ENCODE measurements at places on chromosomes 12 and 14. TPM values are rescaled to one million over a fixed set of nuclear protein-coding genes. Genes with fewer than 3 reads are reported as not detected.

- no peak for DNase-seq
These were observed 319.8 kb downstream of the CEP128 start for GRCh38 chr14:80621701-80622100.

DNA sequence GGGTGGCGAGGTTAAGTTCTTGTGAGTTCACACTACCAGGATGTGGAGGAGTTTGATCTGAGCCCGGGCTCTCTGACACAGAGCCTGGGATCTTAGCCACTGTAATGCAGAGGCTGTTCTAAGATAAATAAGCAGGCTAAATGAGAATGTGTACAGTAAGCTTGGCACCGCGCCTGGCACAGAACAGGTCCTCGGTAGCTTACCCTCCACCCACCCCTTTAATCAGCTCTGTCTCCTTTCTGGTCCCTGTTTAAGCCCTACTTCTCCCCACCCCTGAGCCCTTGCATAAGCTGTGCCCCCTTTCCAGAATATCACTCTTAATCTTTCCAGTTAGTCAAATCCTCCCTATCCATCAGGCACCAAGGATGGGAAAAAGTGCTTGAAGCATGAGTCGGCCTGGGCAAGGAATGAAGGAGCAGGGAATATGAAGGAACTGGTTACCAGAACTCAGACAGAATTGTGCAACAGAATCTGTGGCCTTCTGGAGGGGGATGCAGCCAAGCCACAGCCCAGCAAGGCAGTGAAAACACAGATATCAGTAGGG lies 32.8 kb upstream of the CMKLR1 start:
- DNase-seq, result no peak

- DNase-seq, result no peak
These were observed 54.5 kb downstream of the MIS18BP1 start for GRCh38 chr14:45198551-45198950.

GRCh38 chr12:51601241-51601640 lies 10.2 kb downstream of the SCN8A start:
- no peak for DNase-seq

- DNase-seq, result no peak
These were observed 229.3 kb upstream of the LHX5 start for GRCh38 chr12:113700943-113701342.

DNA sequence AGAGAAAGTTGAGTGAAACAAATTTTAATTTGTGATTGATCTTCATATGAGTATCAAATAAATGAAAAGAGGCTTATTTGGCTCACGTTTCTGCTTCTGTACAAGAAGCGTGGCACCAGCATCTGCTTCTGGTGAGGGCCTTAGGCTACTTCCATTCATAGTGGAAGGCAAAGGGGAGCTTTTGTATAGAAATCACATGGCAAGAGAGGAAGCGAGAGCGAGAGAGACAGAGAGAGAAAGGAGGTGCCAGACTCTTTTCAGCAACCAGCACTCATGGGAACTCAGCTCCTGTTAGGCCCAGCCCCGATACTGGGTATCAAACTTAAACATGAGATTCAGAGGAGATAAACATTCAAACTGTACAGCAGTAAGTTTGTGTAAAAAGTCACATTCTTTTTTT lies 121.4 kb downstream of the SYNE2 start:
- DNase-seq, result no peak

ATN1 gene
- 28.7 TPM for total RNA-seq

SLC8B1 gene
- 92.7 TPM for total RNA-seq

GRCh38 chr14:68598089-68598488 lies 194.8 kb downstream of the ZFP36L1 start:
- DNase-seq, result no peak

DNA sequence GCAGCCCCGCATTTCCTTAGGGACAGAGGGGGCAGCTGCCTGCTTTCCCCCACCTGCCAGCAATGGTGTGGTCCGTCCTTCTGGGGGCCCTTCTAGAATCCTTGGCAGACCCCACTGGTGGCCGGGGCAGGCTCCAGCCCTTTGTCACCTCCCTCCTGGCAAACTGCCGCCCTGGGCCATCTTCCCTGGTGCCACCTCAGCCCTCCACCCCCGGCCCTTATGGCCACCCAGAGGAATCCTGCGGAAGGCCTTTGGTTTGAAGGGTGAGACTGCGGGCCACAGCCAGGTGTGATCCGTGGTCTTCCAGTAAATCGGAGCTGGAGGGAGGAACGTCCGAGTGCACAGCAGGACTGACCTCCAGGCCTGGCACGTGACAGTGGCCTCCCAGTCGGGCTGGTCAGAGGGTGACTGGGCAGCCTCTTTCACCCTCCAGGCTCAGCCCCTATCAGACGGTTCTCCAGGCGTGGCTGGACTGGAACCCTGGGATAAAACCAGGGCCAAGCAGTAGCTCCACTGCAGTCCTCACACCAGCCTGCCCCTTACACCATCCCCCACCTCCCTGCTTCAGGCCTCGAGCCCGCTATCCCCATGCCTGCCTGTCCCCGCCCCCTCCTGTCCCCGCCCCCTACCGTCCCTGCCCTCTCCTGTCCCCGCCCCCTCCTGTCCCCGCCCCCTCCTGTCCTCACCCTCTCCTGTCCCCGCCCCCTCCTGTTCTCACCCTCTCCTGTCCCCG lies 12.4 kb downstream of the FBRSL1 start:
- no peak for DNase-seq

PPTC7 gene
- total RNA-seq, result 54.8 TPM

DNA sequence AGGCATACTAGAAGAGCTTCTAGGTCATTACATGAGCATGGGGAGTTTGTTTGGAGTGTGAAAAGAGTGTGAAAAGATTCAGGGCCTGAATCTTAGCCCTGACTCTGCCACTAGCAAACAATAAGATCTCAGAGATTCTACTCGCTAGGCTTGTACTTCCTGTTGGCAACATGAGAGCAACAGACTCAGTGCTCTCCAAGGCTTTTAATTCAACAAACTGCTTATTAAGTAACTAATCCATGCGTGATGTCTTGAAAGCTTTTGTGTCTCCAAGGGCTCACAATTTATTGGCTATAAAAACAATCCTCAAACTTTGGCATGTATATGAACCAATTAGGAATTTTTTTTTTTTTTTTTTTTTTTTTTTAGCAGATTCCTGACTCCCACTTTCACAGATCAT lies 105.1 kb downstream of the STXBP6 start:
- no peak for DNase-seq

PRKAB1 gene
- total RNA-seq, result 24.2 TPM

POTEM gene
- total RNA-seq, result not detected

DNA sequence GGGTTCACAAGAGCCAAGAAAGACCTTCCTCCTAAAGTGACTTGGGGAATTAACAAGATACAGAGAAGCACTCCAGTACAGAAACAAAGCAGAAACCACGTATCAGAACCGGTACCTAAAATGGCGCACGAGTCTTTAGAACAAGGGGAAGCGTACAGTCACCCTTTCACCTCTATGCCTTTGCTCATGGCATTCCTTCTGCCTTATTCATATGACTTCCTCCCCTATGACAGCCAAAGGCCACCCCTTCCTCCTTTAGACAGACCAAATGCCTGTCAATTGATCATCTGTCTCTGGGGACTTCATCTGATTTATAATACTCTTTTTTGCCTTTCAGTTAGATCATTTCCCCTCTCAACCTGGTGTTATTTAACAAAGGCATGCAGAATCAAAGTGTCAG lies 89.5 kb upstream of the OSBPL8 start:
- DNase-seq, result no peak

DNA sequence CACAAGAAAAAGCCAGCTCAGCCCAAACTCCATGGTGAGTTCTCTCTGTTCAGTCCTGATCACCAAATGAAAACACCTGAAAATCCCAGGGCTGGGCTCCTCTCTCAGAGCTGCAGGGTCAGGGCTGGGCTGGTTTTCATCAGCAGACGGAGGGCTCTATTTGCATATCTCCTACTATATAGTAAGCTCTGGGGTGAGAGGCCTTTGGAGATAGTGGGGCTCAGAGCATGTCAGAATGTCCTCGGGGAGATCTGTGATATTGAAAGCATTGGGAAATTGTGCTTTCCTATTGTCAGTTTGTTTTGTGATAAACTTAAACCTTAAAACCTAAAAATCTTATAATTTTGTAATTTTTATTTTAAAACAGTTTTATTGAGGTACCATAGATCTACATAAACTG lies 742.6 kb downstream of the TMEM121 start:
- no peak for DNase-seq

GRCh38 chr14:22151121-22151520 lies 437.9 kb downstream of the DAD1 start:
- DNase-seq, result no peak

DNA sequence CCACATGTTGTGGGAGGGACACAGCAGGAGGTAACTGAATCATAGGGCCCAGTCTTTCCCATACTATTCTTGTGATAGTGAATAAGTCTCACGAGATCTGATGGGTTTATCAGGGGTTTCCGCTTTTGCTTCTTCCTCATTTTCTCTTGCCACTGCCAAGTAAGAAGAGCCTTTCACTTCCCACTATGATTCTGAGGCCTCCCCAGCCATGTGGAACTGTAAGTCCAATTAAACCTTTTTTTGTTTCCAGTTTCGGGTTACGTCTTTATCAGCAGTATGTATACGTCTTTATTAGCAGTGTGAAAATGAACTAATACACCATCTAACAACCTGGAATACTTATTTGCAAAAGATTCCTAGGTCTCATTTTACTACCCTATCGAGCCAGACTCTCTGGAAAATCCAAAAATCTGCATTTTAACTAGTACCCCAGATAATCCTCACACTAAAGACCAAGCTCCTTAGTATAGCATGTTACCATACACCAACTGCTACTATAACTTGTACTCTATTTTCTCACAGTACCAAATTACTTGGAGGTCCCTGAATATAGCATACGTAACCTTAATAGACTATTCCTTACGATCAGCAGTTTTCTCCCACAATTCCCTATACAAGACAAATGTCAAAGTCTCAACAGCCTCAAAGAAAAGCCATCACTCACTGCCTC lies 11.5 kb downstream of the GTF2A1 start:
- no peak for DNase-seq

GRCh38 chr12:41606468-41607445 lies 418.6 kb downstream of the PDZRN4 start:
- no peak for DNase-seq

DNA sequence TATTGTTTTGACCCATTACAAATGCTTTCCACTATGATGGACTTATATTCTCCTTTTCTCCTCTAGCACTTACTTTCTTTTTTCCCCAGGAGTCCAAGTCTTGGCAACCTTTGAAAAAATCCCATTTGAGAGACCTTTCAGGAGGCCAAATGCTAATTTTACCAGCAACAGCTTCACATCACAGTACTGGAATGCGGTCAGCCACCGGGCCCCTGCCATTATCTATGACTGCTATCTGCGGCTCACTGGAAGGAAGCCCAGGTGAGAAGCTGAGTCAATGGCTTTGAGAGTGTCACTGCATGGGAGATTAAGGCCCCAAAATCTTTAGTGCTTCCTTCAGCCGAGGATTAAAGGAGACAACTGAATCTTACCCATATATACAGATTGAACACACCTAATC lies 64.2 kb downstream of the ERGIC2 start:
- DNase-seq, result no peak

DNA sequence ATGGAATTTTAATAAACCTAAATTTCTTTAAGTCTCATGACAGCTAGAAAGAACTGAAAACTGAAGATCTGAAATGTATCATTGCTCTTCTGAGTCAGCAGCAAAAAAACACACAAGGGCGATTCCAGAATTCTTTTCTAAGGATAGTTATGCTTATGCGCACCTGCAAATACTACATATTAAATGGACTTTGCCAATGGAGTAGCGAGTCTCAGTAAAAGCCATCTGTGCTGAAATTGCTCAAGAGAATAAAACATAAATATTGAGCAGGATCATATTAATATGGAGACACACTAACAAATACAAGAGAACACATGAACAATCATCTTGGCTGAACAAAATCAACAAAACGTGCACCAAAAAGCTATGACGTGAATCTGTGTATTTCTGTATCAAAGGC lies 73.7 kb downstream of the CPNE8 start:
- DNase-seq, result no peak

DNA sequence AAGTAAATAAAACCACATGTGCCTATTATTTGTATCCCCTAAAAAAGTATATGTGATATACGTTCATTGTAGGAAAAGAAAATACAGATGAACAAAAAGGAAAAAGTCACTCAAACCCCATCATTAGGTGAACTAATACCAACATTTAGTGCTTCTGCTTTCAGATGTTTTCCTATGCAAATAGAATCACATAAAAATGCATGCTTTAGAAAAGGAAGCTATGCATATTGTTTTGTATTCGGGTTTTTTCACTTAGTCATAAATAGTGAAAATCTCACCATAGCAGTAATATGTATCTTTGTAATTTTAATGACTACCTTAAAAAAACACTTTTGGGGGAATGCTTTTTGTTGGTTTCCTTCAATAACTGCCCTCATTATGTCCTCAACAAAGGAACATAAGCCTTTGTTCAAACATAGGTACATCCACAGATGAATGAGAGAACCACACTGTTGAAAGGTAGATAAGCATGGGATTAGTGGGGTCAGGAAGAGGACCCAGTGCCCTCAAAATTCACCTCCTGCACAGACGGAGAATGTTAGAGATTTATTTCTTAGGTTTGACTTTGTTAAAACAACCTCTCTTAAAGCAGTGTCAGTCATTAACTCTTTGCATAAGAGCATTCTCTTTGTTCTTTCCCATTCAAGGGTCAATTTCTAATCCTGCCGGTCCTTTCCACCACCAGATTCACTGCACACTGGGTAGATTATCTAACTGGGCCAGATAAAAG lies 6.5 kb downstream of the AMDHD1 start:
- DNase-seq, result no peak

- DNase-seq, result no peak
These were observed 138.2 kb downstream of the SRGAP1 start for GRCh38 chr12:63982604-63983295.

- no peak for DNase-seq
These were observed 260.4 kb downstream of the DPF3 start for GRCh38 chr14:72633551-72633950.

CEP170B gene
- 4.4 TPM for total RNA-seq

DNA sequence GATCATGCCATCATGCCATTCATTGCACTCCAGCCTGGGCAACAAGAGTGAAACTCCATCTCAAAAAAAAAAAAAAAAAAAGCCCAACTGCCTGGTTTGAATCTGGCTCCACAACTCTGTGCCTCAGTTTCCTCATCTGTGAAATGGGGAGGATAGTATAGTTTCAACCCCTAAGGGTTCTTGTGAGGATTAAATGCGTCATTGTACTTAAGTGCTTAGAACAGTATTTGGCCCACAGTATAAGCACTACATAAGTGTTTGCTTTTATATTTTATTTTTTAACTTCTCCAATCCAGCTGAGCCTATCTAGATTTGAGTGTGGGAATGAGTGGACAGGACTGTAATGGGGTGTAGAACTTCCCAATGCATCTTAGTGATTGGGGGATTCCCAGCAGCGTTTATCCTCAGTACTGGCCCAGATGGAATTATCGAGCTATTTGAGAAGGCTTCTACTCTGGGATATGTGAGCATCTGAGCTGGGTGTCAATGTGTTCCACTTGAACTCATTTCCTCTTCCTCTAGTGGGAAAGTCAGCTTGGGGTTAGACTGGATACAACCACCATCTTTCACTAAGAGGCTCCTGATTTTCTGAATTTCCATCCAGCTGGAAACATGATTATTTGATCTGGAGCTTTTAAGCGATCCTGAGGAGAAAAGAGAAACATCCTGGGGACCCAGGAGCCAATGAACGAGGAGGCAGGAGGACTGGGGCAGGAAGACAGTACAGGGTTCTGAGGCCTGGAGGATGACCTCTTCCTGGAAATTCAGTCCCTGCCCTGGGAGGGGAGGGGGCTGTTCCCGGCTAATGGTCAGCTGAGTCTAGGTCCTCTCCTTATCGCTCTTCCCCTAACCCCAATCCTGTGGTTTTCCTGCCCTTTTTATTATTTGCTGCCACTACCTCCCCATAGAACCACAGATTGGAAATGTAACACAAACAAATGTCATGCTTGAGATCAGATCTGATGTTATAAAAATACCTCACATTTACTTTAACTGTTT lies 9.3 kb upstream of the ESPL1 start:
- DNase-seq, result no peak

PZP gene
- total RNA-seq, result not detected

RBP5 gene
- total RNA-seq, result not detected

All from CD4-positive, alpha-beta T cell (primary cell).